NCI-H1048 (cell line): ENCODE measurements at places on chromosomes 16 and 17.

GRCh38 chr17:66348584-66349165 is 46.3 kb downstream of the PRKCA start:
- DNase-seq: no peak

GRCh38 chr16:70740914-70741782 is 55.3 kb upstream of the MTSS2 start:
- DNase-seq: no peak

DNA sequence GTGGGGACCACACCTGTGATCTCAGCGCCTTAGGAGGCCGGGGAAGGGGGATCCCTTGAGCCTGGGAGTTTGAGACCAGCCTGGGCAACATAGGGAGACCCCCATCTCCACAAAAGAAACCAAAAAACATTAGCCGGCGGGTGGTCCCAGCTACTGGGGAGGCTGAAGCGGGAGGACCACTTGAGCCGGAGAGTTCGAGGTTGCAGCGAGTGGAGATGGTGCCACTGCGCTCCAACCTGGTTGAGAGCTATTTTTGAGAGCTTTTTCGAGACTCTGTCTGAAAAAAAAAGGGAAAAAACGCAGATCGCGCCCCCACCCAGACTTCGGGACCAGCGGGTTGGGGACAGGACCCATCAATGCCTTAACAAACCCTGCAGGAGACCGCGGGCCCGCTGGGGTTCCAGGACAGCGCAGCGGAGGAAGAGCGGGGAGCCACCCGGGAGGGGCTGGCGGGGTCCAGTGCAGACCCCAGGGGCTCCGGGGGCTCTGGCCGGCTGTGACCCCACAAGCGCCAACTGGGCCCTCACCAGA is 762 bp upstream of the BAIAP3 start:
- DNase-seq: no peak

DNA sequence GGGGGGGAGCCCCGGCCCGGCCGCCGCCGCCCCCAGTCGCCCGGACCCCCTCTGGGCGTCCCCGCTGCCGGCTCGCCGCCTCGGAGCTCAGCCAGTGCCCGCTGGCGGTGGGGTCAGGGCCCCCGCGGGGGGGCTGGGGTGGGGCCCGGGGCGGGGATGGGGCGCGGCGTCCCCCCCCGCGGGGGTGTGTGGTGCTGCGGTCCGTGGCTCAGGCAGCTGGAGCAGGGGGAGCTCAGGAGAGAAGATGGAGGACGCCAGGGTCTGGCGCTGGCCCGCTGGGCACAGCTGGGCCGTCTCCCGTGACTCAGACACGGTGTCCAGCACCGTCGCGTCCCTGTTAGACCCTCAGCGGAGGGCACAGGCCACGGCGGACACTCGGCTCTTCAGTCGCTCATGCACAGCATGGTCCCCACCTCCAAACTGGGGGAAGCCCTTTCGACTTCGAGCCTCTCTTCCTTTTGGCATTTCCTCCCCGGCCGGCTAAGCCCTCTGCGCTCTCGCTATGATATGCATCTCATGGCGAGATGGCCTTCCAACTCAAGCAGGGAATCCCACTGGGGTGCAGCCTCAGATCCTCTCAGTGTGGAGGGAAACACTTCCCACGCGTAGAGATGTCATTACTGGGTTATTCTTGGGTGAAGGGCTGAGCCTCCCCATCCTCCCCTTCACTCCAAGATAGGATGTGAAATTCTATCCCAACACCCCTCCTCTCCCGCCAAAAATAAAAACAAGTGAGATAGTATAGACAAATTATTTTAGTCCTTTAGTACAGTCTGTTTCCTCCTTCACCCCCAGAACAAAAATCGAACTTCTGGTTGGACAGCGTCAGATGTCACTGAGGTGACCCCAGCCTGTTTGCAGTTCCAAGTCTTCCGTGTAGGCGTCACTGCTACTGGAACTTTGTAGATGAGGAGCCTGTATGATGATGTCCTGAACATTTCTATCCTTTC is 522 bp upstream of the VEZF1 start:
- no peak for DNase-seq

- DNase-seq: no peak
These were observed 23.7 kb downstream of the WIPF2 start for GRCh38 chr17:40242774-40243173.

- no peak for DNase-seq
These were observed 75.5 kb downstream of the SOCS1 start for GRCh38 chr16:11180489-11180888.
